ENCODE measurements at places on chromosomes 7 and 10.

DNA sequence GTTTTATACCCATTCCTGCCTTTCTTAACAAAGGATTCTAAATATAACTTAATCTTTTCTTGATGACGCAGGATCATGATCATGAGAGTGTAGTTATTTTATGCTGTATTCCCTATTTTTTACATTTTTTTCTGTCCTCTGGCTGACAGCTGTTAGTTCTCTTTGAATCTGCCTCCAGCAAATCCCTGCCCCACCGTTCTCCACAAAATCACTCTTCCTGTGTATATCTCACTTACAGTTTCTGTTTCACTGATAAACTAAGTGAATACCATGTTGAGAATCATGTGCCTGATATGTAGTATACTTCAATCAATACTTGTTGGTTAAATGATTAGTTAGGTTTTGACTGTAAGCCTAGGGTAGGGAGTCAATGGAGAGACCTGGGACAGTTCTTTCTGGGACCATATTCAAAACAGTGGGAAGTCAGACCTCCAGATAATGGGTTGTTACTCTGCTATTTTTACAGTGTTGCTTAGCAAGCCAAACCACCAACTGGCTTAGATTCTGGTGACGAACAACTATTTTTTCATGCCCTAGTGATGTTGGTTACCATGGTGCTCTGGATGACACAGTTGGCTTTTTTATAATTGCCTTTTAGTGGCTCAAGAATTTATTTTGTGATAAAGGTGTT is 12.8 kb downstream of the CNNM1 start:
- DNase-seq, result no peak

- DNase-seq, result no peak
These were observed 67.0 kb downstream of the GSAP start for GRCh38 chr7:77349141-77349540.

- no peak for DNase-seq
These were observed 176.3 kb downstream of the WNT2 start for GRCh38 chr7:117146511-117146910.

GRCh38 chr10:29756451-29756850 is 121.7 kb upstream of the SVIL start:
- DNase-seq, result no peak

DNA sequence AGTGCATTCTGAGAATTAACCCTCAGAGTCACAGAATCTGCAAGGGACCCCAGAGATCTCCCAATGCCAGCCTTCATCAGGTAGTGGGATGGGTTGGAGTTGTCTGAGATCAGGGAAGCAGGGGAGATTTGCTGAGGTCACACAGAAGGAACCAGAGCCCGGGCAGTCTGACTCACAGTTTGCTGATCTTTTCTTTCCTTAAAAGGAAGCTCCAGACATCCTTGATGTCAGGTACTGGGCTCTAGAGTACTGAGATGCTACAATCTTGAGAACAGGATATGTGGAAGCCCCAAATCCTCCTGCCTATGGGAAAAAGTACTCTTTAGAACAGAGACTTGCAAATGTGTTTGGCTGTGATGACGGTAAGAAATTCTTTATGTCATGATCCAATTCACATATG is 706 bp downstream of the TBATA start:
- no peak for DNase-seq

DNA sequence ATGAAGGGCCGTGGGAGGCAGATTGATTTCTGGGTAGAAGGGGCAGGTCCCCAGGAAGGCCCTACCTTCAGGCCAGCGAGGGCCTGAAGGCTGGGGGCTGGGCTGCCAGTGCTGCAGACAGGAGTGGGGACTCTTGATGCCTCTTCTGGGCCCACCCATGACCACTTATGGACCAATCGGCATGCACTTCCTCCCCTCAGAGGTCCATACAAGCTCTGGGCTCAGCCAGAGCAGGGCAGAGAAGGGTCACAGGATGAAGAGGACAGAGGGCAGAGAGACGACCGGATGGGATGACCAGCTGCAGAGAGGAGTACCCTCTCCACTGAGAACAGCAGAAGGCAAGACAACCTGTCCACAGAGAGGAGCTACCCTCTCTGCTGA is 120.1 kb downstream of the DYNC2I1 start:
- DNase-seq, result no peak

DNA sequence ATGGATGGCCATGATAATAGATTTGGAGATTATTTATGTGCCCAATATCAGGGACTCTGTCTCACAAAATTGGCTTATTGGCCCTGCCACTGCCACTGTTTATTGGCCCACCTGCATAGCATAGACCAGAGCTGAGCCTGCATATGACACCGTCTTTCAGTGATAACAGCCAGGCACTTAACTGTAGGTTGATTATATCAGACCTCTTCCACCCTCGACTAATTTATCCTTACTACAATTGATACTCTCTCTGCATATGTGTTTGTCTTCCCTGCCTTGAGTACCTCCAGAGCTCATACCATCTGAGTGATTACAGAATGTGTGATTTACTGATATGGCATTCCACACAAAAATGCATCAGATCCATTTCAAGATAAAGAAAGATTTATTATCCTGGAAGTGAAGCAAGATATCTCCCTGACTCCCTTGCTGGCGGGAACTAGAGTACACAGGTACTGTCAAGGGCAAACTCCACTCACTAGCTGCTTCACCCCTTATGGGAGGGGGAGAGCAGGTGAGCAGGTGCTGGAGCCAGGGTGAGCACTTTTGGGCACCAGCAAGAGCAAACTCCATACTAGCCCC is 13.1 kb upstream of the SAMD9L start:
- no peak for DNase-seq

- DNase-seq, result no peak
These were observed 129.1 kb upstream of the ITGB1 start for GRCh38 chr10:33087152-33087551.

- DNase-seq, result no peak
These were observed 83.2 kb downstream of the PDE1C start for GRCh38 chr7:31986878-31987518.

DNA sequence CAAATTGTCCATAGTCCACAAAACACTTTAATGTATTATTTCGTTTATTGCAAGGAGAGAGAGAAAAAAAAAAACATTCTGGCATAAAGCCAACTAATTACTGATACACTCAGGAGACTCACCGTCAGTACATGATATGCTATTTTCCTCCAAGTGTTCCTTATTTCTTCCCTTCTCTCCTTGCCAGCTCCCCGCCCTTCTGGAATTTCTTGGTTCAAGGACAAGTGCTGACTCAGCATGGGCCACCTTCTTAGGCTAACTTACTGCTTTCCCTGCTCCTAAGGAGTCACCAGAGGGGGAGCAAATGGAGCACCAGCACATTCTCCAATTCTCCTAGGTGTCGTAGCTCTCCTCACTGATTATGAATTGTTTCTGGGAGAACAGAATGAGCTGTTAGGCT is 133.8 kb upstream of the HDAC9 start:
- no peak for DNase-seq

GRCh38 chr10:47137311-47137851 is 162.6 kb upstream of the GDF10 start:
- no peak for DNase-seq

GRCh38 chr7:147904219-147904576 is 686.4 kb upstream of the C7orf33 start:
- no peak for DNase-seq
